Osteocyte (in vitro differentiated cells): ENCODE measurements at places on chromosomes 11 and 22. TPM values are rescaled to one million over a fixed set of nuclear protein-coding genes. Genes with fewer than 3 reads are reported as not detected.

GRCh38 chr22:49909476-49910205 is 8.6 kb downstream of the ALG12 start:
- DNase-seq, result no peak

- no peak for DNase-seq
Observed at GRCh38 chr11:78063440-78064181, at the start of gene THRSP. Gene THRSP (plus strand): TSS chr11:78063861. CDS start chr11:78063882, 21 bp downstream.

GRCh38 chr11:28243581-28243980 is 135.4 kb downstream of the METTL15 start:
- DNase-seq, result no peak

- DNase-seq, result no peak
Observed at GRCh38 chr11:106943089-106943488, 75.2 kb downstream of the GUCY1A2 start.

- no peak for DNase-seq
Observed at GRCh38 chr22:37259540-37260029, 15.5 kb upstream of the RAC2 start.

DNA sequence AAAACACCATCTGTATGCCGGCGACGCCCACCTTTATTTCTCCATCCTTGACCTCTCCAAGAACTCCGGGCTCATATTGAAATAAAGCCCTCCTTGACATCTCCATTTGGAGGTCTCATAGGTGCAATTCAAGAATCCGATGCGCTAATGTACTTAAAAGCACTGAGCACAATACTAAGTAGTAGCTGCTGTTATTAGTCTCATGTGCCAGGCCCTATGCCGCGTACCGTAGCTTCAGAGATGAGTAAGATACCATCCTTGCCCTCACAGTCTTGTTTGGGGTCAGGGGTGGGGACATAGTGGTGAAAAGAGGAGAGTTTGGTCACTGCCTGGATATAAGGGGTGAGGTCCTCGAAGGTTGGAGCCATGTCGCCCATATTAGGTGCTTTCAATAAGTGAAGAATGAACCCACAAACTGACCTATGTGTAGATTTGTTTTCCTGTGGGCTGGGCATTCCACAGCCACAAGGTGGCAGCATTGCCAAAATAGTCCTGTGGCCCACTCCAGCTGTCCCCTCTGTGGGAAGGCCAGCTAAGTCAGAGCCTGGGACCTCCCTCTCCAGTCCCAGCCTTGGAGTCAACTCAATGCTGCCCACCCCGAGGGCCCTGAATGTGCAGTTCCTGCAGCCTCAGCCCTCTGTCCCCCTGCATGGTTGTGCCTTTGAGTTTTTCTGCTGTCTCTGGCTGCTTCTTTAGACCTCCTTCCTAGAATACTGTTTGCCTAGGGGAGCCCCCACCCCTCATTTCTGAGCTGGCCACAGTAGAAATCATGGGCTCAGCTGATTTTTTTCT is 6.5 kb downstream of the DCPS start:
- peak; percentile 91 for DNase-seq

DNA sequence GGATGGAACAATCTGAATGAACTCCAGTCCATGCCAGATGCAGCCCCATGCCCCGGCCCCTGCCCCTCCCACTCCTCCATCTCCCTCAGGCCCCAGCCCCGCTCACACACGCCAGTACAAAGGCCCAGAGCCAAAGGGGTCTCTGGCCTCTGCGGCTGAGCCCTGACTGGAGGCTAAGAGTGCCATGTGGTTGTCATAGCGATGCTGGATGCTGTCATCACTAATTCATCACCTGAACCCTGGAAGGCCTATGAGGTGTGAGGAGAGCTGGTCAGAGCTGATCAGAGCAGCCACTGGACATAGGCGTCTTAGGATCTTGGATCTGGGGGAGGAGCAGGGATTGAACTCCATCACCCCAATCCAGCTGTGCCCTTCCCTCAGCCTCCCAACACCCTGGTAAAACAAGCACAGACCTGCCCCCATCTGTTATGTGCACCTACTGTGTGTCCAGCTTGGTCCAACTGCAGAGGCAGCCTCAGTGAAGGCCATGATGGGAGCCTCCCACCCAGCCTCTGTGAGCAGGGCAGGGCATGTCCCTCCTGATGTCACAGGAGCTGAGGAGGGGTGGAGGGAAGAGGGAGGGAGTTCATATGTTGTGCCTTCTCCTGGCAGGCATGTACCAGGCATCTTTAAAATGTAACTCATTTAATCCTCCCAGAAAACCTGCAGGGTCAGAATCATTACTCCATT is 16.7 kb downstream of the PDE2A start:
- DNase-seq, result no peak

DNA sequence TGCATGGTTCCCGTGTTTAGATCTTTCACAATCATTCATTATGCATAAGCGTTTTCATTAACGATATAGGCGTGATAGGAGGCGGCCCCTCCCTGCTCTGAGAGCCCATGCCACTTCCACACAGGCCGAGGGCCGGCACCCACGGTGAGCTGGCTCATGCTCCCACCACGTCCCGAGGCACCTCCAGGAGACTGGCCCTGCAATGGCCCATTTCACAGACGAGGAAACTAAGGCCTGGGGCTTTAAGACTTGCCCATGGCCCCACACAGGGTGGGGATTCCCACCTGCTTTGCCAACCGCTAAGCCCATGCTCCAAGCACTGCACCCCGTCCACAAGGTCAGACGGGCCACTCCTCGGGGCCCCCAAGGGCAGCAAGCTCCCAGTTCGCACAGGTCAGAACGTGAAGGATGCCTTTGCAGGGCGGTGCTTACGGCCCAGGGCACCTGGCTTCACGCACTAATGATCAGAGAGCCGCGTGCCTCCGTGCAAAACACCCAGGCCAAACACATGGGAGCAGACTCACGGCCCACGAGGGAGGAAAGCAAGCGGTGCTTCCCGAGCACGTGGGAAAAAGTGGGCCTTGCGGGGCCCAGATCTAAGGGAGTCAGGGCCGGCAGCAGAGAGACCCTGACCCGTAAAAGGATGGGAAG is 8.3 kb downstream of the OSBPL5 start:
- no peak for DNase-seq

GRCh38 chr22:26471522-26471921 is 12.1 kb downstream of the HPS4 start:
- no peak for DNase-seq

- DNase-seq, result no peak
Observed at GRCh38 chr11:64516226-64516625, 74.8 kb upstream of the SLC22A12 start.

DNA sequence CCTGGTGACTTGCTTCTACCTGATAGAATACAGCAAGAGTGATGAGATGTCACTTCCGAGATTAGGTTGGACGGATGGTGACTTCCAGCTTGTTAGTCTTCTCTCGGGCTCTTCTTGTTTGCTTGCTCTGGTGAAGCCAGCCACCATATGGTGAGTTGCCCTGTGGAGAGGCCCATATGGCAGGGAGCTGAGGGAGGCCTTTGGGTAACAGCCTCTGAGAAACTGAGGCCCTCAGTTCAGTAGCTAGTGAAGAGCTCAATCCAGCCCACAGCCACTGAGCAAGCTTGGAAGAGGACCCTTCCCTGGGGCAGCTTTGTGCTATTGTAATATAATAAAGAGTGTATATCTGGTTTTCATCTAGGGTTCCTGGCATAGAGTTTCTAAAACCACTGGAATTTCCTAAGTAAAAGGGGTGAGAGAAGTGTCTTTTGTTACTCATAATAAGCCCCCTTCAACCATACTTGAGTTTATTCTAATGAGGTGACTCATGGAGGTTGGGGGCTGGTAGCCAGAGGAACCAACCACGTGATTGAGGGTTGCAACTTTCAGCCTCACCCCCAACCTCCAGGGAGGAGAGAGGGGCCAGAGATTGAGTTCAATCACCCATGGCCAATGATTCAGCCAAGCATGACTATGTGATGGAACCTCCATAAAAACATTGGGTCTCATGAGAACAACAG is 8.0 kb upstream of the TPCN2 start:
- DNase-seq, result no peak

GRCh38 chr11:67299471-67300191 is 3.7 kb upstream of the SSH3 start:
- no peak for DNase-seq

GRCh38 chr11:64001484-64002420 is 15.5 kb downstream of the OTUB1 start:
- DNase-seq, result no peak

DNA sequence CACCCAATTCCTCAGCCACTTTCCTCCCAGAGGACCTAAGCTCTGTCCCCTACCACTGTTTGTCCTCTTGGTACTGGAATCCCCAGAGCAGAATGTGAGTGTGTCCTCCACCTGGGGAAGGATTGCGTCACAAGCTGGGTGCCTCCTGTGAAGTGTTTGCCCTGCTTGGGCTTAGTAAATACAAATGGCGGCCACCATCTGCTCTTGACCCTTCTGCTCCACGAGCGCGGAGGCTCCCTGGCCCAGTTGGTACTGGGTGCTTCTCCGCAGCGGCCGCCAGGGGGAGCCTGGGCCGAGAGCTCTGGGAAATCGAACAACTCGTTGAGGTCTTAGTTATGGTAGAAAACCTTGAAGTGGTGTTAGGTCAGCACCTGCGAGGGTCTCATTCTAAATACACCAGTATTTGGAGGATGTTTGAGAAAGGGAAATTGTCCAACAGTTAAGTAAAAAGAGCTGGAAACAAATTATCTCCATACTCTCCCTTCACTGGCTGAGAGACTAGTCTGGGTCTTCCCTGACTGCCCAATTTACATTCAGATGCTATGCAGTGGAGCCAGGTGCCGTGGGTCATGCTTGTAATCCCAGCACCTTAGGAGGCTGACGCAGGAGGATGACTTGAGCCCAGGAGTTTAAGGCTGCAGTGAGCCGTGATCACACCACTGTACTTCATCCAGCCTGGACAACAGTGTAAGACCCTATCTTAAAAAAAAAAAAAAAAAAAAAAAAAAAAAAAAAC is 74.6 kb upstream of the TEAD1 start:
- DNase-seq, result no peak

GRCh38 chr11:16266021-16266420 is 90.3 kb downstream of the SOX6 start:
- DNase-seq, result no peak

- DNase-seq, result no peak
Observed at GRCh38 chr11:79412761-79413160, 28.1 kb downstream of the TENM4 start.

- DNase-seq, result no peak
Observed at GRCh38 chr11:73445980-73446379, 69.8 kb downstream of the RELT start.

DNA sequence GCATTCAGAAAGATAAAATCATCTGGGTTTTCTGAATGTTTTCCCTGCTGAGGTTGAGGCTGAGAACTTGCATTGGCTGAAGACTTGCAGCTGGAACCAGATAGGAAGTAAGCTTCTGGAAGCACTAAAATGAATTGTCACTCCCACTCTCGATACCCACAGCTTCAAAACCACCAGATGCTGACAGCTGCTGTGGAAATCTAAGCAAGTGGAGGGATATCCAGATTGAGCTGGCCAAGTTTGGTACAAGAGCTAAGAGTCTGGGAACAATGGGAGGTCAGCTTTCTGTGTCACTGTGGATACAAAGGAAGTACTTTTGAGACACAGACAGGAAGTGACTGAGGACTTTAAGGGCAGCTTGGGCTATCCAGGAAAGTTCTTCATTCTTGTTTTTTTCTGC is 51.3 kb upstream of the CD44 start:
- DNase-seq, result peak; percentile 8

- no peak for DNase-seq
Observed at GRCh38 chr11:109984634-109985289, 108.4 kb upstream of the ZC3H12C start.

- no peak for DNase-seq
Observed at GRCh38 chr11:8658321-8659057, 24.0 kb downstream of the TRIM66 start.

DNA sequence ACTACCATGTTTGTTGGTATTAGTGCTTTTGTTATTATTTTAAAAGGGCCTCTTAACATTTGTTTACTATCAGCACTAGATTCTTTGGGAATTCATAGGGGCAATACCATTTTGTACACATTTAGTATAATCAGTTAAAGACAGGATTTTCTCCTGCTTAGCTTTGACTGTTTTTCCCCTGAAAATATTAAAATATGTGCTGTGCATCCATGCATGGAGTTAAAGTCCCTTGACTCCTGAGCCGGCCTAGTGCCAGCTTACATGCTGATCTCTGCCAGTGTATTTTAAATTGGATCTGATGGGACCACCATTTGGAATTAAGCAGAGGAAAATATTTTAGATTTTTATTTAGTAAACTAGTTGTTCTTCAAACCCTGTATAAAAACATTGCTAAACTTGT is 161.4 kb downstream of the METTL15 start:
- no peak for DNase-seq

- DNase-seq, result peak; percentile 91
Observed at GRCh38 chr22:23282089-23282501, 101.8 kb downstream of the BCR start.

DNA sequence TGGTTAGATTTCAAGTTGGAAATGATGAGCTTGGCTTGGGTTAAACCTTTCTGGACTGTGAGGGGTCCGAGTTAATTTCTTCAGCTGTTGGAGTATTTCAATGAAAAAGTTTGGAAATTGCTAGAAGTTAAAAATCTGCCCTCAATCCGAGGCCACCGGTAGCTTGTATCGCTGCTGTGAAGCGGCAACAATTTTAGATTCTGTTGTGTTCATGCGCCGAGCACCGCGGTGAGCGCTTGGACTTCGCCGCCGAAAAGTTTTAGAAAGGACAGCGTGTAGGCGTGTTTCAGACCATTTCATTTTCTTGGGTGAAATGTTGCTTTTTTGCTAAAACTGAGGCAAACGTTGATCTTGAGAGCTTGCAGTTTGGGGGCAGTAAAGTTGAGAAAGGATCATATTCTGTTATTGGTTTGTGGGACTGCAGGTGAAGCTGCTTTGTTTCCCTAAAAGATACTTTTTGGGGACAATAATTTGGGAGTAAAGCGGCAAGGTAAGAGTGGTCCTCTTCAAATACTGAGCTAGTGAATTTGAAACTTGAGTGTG is 928 bp downstream of the FBXO7 start:
- DNase-seq, result no peak

DNA sequence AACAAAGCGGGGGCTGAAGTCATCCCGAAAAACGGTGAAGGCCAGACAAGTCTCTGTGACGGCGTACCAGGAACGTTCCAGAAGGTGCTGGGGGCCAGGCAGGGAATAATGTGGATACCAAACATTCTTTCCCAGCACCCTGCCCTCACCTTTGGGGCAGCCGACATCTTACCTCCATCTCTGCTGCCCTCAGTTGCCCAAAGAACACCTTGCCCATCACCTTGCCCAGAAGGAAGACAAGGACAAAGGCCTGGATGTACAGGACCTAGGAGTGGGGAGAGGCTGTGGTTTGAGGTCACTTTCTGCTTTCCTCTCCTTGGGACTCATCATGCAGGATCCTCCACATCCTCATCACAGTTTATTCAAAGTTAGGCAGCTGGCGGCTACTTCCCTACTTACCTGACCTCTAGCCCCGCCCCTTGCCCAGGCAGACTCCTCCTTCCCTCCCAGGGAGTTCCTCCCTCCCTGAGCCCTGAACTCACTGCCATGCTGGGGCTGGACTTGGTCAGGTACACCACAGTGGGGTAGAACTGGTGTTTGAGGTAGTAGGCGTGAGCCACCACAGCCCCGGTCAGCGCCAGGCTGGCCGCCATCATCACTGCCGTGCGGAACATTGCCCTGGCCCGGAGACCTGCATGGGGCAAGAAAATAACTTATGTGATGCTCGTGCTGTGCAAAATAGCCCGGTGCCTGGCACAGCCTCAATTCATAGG is 1.2 kb downstream of the SYVN1 start:
- no peak for DNase-seq

FXYD6 gene
- 0.99 and 1.7 TPM in 2 replicates for total RNA-seq

POLA2 gene
- total RNA-seq, result 5.9 and 9.3 TPM in 2 replicates

C1QTNF4 gene
- 0.37 and 0.51 TPM in 2 replicates for total RNA-seq
